ENCODE measurements at places on chromosomes 2 and 18.

DNA sequence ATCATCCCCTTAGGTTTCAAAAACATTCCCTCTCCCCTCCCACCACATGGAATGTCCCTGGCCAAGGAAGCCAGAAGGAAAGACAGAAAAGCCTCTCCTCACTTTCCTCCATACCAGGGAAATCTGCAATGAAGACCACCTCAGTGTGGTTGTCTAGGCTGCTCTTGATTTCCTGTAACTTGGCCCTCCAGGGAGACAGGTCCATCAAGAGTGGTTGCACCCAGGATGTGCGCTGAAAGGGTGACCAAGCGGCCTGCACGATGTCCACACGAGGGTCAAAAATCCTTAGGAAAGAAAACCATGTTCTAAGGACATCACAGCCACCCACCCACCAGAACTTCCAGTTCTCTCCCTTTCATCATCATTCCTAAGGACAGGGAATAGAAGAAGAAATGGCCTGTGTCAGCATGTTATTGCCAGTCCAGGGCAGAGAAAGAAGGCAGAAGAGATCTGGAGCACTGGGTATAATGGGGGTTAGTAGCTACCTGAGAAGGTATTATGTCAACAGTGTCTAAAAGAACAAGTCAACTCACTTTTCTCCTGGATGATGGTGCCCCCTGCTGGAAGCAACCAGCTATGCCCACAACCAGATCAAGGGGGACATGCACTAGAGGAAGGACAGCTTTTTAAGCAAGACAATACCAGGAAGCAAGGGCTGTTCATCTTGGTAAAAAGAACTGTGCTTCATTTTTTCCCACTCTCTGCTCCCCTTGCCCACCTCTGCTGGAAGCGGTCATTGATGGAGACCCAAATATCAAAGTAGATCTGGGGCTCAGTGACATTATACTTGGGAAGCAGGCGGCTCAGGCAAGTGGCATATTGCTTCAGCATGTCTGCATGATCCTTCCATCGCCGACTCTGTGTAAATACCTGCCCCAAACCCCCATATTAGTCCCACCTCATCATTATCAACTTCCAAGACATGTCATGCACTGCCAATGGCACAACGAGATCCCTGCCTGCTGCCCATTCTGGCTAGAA, 9.3 kb downstream of the GGCX start:
- DNase-seq: peak; percentile 62

GRCh38 chr18:55268151-55268601, 308.9 kb upstream of the CCDC68 start:
- no peak for DNase-seq

DNA sequence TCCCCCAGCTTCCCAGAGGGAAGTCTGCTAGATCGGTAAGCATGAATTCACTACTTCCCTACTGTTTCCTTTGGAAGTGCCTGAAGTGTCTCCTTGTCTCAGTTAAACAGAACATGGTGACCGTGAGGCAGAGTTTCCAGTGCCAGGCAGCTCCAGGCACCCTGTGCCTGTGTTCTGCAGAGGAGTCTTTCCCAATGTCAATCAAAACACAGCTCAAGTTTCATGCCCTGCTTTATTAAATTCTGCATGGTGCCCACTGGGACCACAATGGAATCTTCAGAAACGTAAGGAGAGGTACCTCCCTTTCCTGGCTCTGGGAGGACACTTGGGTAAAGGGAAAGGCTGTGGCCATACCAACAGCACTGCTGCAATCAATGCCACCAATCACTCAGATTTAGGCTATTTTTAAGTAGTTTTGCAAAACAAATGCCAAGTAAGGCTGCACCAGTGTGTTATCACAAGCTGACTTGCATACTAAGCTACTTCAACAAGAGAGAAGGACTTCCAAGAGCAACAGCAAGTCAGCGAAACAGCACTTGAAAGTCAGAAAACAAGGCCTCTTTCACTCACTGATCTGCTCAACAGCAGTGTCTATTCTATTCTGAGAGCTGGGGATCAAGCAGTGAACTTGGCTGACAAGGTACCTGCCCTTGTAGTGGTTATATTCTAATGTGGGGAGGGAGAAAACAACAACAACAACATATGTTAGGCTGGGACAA, 14.9 kb downstream of the LPIN2 start:
- no peak for DNase-seq

GRCh38 chr2:68414876-68415275, 49.8 kb downstream of the PLEK start:
- DNase-seq: peak; percentile 29

DNA sequence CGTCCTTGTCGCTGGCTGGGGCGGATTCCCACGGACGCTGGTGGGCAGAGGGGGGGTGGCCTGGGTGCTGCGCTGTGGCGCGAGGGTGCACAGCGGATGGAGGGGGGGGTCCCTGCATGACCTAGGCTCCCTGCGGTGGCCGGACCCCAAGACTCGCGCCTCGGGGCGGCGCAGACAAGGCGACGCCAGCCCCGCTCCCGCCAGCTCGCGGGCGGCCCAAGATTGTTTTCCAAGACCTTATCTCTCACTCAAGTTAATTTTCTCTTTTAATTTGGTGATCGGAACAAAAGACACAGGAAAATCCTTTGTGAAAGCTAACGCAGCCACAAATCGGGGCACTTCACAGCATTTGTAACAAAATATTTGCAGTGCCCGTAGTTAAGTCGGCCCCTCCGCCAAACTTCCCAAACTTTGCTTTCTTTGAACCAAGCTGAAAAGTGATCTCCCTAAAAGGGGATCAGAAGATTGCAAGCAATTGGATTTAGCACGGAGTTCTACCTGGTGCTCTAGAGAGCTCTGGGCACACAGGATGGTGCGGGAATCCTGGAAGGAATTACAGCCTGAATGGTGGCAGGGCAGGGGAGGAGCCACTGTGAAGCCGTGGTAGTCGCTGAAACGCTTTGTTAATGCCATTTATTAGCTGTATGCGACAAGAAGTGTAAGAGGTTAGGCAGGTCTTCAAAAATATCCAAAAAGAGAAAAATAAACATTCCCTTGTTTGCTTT, 4.8 kb upstream of the ID2 start:
- no peak for DNase-seq

- DNase-seq: no peak
Measured at GRCh38 chr2:53740170-53740569, 27.4 kb upstream of the CHAC2 start.

- DNase-seq: no peak
Measured at GRCh38 chr2:147927053-147927588, 82.3 kb downstream of the ACVR2A start.

DNA sequence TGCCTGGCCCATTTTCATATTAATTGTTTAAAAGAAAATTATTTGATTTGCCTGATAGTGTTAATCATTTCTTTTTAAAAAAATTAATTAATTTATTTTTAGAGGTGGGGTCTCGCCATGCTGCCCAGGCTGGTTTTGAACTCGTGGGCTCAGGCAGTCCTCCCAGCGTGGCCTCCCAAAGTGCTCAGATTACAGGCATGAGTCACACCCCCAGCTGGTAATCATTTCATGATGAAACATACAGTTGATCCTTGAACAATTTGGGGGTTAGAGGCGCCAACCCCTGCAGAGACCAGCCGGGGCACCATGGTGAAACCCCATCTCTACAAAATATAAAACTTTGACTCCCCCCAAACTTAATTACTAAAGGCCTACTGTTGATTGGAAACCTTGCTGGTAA, 7.9 kb downstream of the GPN1 start:
- DNase-seq: no peak

DNA sequence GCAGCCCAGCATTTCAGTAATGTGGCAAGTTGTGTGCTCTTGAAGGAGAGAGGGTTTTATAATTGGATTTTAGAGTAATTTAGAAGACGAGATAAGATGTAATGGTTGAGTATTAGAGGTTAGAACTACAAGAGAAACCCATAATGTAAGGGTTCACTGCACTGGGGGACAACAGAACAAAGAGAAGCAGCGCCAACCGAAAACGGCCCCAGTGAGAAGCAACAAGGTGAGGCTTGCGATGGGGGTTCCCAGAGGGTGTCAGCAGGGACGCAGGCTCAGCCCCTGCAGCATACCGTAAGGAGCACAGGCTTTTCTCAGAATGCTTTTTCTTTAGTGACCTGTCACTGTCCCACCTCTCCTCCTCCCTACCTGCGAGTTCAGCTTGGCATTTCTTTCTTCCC, 183.9 kb upstream of the ETAA1 start:
- no peak for DNase-seq

GRCh38 chr18:31064130-31064529, 21.6 kb upstream of the DSC3 start:
- DNase-seq: no peak

- DNase-seq: no peak
Measured at GRCh38 chr2:73994178-73994831, 9.6 kb downstream of the TET3 start.

DNA sequence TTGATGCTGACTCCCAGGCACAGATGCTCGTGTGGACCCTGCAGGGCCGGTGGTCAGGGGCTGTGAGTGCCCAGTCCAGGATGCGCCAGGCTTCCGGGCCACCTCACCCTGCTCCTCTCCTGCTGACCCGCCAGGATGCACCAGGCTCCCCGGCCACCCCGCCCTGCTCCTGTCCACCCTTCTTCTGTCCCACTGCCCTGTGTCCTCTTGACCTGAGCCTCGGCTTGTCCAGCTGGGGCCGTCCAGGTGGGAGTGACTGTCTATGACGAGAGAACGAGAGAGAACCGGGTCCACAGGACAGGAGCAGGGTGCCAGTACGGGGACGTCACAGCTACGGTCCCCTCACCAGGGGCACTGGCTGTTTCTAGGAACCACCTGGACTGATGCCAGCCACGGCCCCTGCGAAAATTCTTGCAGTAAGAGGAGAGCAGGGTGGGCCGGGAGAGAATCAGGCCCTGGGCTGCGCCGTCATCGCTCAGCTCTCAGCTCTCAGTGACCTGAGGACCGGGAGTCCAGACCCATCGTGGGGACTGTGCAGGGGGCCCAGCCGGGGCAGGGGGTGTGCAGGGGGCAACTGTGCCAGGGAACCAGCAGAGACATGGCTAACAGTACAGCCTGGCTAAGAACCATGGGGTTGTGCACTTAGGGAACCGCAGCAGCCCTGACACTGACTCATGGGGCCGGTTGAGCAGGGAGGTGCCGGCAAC, 12.9 kb upstream of the NFATC1 start:
- no peak for DNase-seq

GRCh38 chr2:71498261-71498701, 44.9 kb downstream of the DYSF start:
- no peak for DNase-seq

GRCh38 chr2:207228402-207228801, 62.7 kb upstream of the KLF7 start:
- no peak for DNase-seq

GRCh38 chr18:46332921-46333341, 228.7 kb downstream of the HAUS1 start:
- DNase-seq: no peak

DNA sequence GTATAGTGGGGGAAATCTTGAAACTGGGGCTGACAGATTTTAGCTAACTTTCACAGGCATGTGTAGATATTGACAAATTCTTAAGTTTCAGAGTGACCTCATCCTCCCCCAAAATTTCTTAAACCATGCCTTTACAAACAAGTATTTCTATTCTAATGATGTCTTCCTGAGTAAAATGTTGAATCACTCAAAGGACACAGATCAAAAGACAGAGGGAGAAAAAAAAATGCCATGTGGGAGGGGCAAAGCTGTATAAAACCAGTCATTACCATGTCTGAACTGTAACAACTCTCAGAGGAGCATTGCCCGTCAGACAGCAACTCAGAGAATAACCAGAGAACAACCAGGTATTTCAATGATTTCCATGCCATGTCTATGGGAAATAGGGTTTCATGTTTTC, at the start of gene SERPINB2:
SERPINB2 (plus strand) TSS at position 282 of the 400 bp plus-strand sequence. CDS start 3,740 bp downstream, outside the sequence.
- no peak for DNase-seq

- no peak for DNase-seq
Measured at GRCh38 chr18:36350839-36351469, 53.4 kb downstream of the FHOD3 start.

GRCh38 chr2:9937258-9937657, 14.2 kb upstream of the GRHL1 start:
- no peak for DNase-seq

DNA sequence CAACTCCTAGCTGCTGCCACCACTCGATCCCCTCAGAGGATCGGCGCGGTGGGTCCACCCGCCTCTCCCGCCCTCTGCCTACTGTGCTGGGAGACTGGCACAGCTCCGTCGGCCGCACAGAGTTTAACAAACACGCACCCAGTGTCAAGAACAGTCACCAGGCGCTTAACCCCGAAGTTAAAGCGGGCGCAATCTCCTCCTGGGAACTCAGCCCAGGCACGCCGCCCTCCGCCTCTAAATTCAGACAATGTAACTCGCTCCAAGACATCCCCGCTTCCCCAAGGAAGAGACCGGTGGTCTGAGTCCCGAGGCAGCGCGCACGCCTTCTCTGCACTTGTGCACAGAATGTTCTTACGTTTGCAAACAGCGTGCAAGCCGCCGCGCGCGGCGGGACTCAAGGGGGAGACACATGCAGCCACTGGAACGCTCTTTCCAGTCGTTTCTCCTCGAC, 533 bp downstream of the CXCR4 start:
- DNase-seq: peak; percentile 35

GRCh38 chr18:9322744-9323143, 11.8 kb upstream of the TWSG1 start:
- DNase-seq: no peak

- no peak for DNase-seq
Measured at GRCh38 chr2:217790195-217790594, 212.6 kb downstream of the TNS1 start.

- no peak for DNase-seq
Measured at GRCh38 chr18:48740851-48741485, 202.1 kb downstream of the CTIF start.

- no peak for DNase-seq
Measured at GRCh38 chr2:190819840-190820301, 60.8 kb upstream of the GLS start.

DNA sequence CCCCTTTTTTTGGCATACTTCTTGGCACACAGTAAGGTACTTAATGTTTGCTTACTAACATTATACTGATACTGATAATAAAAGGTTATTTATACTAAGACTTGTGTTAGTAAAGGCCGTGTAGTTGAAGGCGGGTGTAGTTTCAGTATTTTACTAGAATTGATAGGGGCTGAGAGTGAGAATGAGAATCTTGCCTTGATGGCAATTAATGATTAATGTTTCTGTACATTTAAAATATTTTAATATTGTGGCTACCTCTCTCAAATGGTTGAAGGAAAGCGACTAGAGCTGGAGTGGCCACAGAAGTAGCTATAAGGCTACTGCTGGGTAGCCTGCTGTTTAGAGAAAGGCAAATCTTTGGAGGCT, 29.3 kb downstream of the PELI1 start:
- DNase-seq: no peak

- no peak for DNase-seq
Measured at GRCh38 chr2:211755187-211755586, 783.4 kb downstream of the ERBB4 start.

- DNase-seq: no peak
Measured at GRCh38 chr2:190344276-190344827, 963 bp downstream of the INPP1 start.

Data from NCI-H1105 (cell line).